ENCODE measurements at places on chromosomes 11 and 22.

GRCh38 chr11:128963744-128964325 is 21.2 kb upstream of the TP53AIP1 start:
- DNase-seq = no peak

- no peak for DNase-seq
These were observed 406.5 kb upstream of the SYN3 start for GRCh38 chr22:33464698-33465097.

DNA sequence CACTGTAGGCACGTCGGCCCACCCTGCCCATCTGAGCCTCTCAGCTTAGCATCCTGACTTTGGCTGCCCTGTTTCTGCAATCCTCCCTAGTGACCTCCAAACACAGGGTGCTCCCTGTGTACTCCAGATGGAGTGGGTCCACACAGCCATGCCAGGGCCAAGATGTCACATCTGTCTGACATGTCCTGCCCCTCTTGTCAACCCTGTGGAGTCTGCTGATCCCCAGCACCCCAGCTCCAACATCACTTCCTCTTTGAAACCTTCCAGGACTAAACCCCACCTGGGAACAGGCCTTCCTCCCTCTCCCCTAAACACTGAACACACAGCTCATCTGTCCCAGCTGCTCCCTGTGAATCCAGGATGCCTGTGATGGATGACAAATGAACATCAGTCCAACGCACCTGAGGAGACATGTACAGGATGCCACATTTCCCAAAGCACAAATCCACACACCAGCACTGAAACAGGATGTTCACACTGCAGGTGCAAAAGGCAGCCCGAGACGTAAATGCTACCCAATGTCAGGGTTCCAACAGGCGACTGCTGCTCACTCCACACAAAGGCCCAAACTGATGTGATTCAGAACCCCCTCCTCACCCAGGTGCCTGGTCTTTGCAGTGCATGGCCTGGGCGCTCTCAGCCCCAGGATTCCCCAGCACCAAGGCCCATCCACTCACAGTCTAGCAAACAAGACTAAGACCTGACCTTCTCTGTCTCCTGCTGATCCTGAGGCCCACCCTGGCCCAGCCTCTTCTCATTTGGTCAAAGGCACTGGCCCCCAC is 2.0 kb upstream of the TSSK2 start:
- no peak for DNase-seq

GRCh38 chr11:124934862-124935547 is 842 bp downstream of the HEPACAM start:
- DNase-seq = no peak

GRCh38 chr22:20220629-20221026 is 47.5 kb downstream of the RTN4R start:
- DNase-seq = no peak

DNA sequence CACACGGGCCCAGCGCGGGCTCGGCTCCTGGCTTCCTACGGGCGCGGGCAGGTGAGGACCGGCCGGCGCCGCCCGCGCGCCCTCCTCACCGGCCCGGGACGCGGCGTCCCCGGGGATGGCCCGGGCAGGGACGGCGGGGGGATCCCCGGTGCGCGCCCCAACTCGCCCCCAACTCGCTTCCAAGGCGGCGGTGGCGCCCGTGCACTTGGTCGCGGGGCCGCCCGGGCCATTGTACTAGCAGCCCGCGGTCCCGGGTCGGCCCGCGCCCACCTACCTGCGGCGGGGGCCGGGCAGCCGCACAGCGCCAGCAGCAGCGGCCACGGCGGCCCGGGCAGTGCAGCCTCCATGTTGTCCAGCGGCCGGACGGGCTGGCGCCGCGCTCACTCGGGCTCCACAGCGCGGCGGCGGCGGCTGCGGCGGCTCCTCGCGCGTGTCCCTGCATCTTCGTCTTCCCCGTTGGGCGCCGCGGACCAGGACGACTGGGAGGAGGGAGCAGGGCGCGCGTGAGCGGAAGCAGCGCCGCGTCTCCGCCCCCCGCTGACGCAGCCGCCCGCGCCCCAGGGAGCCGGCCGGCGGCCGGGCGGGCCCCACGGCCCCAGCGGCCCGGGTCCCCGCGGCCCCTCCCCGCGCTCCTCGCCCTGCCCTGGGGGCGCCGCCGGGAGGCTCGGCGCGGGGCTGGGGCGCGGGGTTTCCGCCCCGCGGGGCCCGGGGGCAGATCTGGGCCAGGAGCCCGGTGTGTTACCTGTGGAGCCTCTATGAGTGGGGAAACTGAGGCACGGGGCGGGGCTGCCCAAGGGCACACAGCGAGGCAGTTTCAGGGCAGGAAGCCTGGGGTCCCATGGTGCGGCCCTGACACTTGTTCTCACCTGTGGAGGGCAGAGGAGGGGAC is 159.3 kb upstream of the GRK3 start:
- DNase-seq = peak; percentile 83

DNA sequence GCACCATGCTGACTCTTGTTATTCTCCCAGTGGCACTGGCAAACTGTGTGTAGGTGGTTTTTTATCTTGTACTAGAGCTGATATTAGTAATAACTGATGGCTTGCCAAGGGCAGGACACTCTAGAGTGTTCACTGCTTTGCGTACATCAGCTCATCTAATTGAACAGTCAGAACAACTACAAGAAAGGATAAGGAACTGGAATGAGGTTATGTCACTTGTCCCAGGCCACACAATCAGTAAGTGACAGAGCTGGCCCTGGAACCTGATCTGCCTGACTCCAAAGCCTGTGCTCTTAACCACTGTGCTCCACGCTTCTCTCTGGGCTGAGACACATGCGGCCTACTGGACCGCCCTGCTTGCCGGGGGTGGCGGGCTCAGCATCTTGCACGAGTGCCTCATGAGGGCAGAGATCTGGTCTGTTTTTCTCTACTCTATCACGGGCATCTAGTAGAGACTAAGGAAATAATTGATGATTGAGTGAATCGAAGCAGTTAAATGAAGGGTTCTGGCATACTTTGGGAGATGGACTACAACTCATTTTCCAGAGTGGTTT is 155.9 kb upstream of the SORL1-AS1 start:
- DNase-seq = no peak

GRCh38 chr22:43008509-43008908 is 6.4 kb downstream of the PACSIN2 start:
- no peak for DNase-seq

DNA sequence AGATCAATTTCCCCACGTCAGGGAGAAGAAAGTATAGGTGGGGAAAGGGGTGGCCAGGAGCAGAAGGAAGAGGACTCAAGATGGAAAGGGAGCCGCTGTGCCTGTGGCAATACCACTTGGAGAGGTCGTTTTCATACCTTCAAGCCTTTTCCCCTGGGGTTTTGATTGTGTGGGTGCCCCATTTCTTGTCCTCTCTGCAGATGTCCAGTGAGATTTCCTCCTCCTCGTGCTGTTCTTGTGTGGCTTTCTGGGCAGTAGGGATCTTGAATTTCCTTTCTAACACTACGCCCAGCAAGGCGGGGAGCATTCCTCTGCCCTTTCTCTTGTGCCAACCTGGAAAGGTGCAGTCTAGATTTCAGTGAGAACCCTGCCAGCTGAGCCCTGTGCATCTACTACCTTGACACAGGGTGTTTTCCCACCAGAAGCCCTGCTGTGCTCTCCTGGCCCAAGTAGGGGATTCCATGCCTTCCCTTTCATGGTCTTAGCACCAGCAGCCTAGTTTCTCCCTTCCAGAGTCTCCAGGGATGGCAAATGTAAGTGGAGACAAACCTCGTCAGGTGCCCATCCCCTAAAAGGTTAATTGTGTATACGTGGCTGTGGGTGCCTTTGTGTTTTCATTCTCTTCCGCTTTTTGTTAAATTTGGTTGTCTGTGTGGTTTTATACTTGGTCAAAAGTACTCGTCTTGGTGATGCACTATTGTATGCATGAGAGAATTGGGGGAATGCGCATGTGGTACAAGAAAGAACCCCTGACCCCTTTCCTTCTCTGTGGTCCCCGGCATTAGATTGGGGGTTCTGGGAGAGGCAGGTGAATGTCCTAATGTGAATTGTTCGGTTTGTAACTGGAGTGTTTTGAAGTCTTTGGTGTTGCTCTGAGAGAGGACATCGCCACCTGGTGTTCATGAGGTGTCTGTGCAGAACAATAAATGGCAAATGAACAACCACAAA is 71.4 kb upstream of the MPEG1 start:
- DNase-seq = peak; percentile 71

GRCh38 chr11:32107647-32108046 is 16.8 kb downstream of the RCN1 start:
- no peak for DNase-seq

GRCh38 chr11:72333661-72334060 is 89.7 kb upstream of the PHOX2A start:
- DNase-seq = peak; percentile 27

GRCh38 chr11:120595557-120595956 is 84.0 kb downstream of the GRIK4 start:
- DNase-seq = no peak

- DNase-seq = no peak
These were observed 19.7 kb downstream of the SART1 start for GRCh38 chr11:65981101-65981740.

DNA sequence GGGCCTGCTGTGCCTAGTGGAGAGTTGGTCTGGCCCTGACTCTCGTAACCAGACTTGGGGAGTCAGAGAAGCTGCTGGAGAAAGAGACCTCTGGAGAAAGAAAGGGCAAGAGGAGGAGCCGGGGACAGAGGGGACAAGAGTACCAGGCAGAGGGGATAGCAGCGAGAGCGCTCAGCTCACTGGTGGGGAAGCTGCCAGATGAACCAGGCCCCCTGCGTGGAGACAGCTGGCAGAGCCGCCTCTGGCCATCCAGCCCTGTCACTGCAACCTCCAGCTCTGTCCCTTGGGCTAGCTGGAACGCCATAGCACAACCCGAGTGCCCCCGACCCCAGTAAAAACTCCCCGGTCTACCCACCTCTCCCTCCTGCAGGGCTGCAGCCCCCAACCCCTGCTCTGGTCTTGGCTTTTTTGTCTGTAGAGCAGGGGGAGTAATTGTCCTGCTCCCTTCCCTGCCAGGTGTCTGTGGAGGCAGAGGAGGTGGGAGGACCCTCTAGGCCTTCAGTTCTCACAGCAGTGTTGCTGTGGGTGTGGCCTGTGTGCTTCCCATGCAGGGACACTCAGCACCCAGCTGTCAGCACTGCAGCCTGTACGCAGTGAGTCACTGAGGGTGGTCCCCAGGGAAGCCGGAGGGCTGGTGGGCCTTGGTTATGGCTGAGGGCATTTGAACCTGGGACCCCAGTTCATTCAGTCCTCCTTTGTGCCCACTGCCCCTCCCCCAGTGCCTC is 4.8 kb upstream of the SUN2 start:
- no peak for DNase-seq

- DNase-seq = no peak
These were observed 354 bp downstream of the POLR2L start for GRCh38 chr11:841981-842369.

DNA sequence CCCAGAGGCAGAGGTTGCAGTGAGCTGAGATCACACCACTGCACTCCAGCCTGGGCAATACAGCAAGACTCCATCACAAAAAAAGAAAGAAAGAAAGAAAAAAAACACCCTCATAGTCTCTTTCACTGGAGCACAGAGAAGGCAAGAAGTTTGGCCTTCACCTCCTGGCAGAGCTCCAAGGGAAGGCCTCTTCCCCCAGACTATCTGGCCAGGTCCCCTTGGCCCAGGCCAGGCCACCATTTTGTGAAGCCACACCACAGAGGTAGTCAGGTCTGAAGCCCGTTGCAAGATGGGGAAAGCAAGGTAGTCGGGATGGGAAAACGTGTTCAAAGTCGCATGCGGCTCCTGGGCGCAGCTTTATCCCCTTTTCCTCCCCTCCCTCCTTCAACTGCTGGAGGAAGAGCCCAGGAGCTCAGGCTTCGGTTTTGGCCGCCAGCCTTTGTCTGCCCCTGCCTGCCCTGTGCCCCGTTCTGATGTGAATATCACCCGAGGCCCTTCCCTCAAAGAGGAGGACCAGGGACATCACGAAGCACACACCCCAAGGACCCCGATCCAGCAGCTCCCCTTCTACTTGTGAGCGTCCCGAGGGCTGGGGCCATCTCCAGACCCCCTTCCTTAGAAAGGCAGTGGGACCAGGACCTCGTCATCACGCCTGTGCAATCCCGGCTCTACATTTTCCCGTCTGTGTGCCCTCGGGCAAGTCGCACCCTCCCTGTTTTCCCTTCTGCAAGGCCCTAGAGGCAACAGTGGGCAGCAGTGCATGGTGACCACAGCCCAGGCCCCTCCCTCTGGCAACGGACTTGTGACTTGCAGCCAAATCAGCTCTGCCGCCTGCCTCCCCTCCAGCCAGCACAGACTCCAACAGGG is 17.7 kb downstream of the CABP7 start:
- no peak for DNase-seq

DNA sequence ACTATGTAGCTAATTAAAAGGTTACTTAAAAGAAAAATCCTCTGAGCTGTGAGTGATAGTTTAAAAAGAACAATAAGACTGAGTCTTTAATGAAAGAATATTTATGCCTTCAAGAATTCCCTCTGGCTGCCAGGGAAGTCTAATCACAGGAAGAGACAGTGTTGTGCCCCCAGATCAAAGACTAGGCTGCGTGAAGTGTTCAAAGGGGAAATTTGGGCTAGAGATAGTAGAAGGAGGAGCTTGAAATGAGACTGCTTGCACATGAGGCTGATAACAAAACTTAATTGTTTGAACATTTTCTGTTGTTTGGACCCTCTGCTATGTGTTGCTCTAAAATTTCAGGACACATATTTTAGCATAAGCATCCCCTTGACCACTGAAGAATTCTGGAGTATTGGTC is 99.7 kb upstream of the MTNR1B start:
- no peak for DNase-seq

- DNase-seq = peak; percentile 47
These were observed 559 bp downstream of the RANBP1 start for GRCh38 chr22:20116376-20116950.

DNA sequence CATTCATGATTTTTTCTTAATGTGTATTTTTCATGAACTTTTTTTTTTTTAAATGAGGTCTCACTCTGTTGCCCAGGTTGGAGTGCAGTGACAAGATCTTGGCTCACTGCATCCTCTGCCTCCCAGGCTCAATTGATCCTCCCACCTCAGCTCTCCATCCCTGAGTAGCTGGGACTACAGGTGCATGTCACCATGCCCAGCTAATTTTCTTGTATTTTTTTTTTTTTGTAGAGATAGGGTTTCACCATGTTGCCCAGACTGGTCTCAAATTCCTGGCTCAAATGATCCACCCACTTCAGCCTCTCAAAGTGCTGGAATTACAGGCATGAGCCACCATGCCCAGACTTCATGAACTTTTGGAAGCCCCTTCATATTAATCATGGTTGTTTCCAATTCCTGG is 49.7 kb downstream of the ADAMTS15 start:
- DNase-seq = no peak

- DNase-seq = no peak
These were observed 6.4 kb downstream of the TMEM126B start for GRCh38 chr11:85634747-85635146.

GRCh38 chr22:19855504-19856409 is 1.1 kb upstream of the GNB1L start:
- peak; percentile 82 for DNase-seq

All from HL-60 (cell line).